ENCODE measurements at places on chromosomes 5 and 9.

DNA sequence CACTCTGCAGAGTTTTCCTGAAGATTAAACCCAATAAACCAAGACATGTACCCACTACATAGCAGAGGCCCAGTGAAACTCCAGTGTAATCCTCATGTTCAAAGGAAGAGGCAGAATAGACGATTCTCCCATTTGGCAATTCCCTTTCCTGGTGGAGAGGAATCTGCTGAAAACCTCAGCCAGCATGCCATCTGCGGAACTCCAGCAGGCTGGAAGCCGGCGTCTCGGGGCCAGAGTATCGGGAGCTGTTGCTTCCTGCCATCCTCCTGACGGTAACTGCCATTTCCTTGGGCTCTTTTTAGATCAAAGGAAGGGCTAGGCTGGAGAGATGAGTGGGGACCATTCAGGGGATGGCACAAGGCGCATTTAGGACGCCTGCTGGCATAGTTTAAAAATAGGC, 20.5 kb downstream of the NEURL1B start:
- DNase-seq = no peak

DNA sequence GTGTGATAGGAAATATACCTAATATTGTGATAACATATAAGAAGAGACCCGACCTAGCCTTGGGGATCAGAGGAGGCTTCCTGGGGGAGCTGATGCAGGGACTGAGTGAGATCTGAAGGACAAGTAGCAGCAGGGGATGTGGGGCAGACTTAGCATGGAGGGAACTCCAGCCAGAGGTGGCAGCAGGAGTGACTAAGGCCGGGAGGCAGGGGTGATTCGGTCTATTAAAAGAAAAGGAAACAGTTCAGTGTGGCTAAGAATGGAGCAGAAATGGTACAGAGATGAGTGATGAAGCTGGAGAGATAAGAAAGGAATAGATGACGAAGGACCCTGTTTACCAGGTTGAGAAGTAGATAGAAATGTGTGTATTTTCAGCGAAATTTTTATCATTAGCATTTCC, 408.8 kb downstream of the ENC1 start:
- DNase-seq = no peak

DNA sequence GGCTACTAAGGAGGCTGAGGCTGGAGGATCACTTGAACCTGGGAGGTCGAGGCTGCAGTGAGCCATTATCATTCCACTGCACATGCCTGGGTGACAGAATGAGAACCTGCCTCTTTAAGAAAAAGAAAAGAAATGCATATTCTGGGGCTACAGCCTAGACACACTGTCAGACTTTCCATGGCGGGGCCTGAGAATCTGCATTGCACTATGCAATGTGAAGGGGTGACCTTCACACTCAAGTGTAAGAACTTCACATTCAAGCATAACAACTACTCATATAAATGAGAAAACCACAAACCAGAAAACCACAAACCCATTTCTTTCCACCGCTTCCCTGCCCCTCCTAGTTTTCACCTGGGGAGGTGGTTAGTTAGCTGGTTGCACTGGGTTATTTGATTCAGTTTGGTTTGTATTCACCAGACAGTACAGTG, 18.0 kb upstream of the FBP2 start:
- peak; percentile 68 for DNase-seq

- no peak for DNase-seq
Observed at GRCh38 chr5:113187906-113188305, 211.3 kb downstream of the DCP2 start.

DNA sequence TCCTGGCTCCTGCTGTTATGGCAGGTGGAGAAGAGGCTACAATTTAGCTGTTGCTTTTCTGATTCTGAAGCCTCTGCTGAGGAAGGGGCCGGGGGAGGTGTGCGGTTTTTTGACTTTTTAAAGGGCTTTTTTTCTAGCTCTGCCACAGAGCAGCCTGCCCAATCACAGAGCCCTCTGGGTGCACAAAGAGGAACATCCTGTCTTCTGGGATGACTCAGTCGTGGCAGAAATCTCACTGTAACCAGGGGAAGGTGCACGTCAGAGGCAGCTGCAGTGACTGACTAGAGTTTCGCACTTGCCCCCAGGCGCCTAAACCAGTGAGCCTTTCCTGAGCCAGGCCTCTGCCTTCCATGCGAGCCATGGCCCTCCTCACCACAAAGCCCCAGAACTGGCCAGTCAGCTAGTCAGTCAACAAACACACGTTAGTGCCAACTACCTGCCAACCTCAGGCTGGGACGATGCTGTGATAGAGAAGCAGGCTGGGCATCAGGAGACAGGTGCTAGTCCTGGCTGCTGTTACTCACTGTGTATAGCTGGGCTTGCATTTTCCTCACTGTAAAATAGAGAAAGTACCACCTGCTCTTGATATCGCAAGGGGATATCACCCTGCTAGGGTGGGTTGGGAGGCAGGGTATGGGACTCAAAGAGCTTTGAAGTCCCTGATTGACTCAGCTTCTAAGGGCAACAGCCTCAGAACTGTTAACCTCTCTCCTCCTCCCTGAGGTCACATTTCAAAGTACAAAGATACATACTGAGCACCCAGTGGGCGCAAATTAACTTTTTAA, 2.2 kb downstream of the AKNA start:
- peak; percentile 88 for DNase-seq

DNA sequence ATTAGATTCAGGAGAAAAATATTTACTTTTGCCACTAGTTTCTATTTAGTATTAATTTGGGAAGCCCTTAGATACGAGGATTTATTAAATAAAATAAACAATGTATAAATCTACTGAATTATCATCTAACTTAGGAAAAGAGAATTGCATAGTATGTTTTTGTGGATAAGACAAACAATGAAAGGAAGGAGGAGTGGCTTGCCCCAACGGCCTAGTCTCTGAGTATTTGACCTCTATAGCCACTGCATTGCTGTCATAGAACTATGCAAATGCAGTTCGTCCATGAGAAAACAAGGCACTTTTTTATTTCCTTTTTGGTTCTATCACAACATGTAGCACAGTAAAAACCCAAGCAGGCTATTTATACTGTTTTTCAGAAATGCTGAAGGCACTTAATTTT, 321.2 kb upstream of the CCNH start:
- DNase-seq = no peak

- DNase-seq = no peak
Observed at GRCh38 chr9:121927081-121927480, 166.0 kb downstream of the TTLL11 start.

DNA sequence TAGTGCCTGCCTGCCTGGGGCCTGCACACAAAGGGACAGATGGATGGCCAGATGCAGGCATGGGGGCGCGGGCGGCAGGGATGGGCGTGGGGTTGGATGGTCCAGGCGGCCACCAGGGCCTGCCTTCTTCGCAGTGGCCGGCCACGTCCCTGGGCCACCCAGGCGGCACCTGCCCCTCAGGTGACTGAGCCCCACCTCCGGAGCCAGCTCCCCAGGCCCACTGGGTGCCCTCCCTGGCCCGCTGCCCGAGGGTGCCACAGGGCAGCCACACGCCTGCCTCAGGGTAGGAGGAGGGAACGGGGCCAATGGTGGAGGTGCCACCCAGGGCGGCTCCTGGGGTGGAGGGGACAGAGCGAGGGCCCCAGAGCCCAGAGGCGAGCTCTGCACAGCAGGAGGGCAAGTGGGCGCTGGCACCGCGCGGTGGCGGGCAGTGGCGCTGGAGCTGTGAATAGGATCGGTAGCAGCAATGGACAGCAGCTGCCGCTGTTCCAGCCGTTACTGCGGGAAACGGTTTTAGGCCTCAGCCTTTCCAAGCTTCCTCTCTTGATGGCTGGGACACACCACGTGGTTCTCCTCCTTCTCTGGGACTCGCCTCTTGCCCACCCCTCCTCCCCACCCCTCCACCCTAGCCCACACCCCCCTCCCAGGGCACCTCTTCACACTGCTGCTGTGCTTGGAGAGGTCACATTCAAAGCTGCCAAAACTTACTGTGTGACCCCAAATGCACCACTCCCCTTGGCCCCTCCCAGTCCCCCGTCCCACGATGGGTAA, 19.1 kb downstream of the LHX3 start:
- no peak for DNase-seq

- no peak for DNase-seq
Observed at GRCh38 chr9:98997604-98998003, 53.9 kb downstream of the COL15A1 start.

- DNase-seq = no peak
Observed at GRCh38 chr5:132183723-132184122, 43.9 kb downstream of the P4HA2 start.

DNA sequence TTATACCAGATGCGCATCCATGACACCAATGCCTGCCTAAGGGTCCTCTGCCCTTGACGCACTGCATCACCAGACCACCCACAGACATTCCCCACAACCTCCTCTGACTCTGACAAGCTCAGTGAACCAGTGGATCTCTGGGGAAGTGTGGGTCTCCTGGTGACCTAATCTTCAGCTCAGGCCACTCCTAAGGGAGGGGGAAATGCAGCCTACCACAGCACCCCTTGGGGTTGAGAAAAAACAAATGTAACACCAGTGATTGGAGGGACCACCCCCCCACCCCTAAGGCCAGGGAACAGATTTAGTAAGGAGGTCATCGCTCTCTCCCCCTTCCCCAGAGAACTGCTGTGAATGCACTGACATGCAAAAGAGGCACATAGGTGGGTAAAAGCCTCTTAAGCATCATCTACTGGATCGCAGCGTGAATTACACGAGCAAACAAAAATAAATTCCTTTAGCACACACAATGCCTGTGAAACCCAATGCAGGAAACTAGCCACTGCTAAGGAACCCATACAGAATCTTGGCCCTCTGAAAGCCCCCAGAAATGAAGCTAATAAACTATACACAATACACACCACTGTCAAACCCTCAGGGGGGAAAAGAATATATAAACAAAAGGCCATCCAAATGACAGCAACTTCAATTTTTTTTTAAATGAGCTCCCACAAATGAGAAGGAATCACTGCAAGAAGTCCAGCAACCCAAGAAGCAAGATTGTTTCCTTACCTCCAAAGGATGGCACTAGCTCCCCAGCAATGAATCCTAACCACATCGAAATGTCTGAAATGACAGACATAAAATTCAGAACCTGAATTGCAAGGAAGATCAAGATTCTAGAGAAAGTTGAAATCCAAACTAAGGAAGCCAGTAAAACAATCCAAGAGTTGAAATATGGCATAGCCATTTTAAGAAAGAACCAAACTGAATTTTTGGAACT, 513.7 kb upstream of the PTGER4 start:
- no peak for DNase-seq

DNA sequence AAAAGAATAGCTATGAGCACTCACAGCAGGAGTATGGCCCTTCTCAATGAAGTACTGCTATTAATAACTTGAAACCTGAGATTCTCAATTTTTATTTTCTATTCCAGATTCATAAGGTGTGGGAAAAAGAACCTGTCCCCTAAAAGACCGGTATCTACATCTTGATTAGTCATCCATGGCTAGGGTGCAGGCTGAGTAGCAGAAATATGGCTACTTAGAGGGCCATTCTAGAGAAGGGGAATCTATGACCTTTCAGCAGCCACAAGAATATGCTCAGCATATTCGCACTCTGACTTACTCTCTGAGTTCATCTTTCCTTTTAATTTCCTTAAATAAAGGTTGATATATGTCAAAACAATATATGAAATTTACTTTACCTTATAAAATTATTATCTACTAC, 27.7 kb downstream of the WDR36 start:
- DNase-seq = no peak

DNA sequence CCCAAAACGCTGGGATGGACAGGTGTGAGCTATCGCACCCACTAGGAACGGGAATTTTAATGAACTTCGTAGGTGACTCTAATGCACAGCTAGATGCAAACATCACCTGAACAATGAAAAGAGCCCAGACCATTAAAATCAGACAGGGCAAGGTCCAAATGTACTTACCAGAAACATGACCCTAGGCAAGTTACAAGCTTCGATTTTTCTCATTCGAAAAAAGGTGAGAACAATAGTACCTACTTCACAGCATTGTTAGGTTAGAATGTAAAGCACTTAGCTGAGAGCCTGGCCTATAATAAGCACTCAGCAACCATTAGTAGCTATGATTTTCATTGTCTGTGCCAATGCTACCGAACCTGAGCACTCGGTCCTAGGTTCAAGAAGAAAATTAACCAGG, 5.8 kb upstream of the KLHL3 start:
- no peak for DNase-seq

- no peak for DNase-seq
Observed at GRCh38 chr5:33649549-33650482, 209.1 kb downstream of the TARS1 start.

DNA sequence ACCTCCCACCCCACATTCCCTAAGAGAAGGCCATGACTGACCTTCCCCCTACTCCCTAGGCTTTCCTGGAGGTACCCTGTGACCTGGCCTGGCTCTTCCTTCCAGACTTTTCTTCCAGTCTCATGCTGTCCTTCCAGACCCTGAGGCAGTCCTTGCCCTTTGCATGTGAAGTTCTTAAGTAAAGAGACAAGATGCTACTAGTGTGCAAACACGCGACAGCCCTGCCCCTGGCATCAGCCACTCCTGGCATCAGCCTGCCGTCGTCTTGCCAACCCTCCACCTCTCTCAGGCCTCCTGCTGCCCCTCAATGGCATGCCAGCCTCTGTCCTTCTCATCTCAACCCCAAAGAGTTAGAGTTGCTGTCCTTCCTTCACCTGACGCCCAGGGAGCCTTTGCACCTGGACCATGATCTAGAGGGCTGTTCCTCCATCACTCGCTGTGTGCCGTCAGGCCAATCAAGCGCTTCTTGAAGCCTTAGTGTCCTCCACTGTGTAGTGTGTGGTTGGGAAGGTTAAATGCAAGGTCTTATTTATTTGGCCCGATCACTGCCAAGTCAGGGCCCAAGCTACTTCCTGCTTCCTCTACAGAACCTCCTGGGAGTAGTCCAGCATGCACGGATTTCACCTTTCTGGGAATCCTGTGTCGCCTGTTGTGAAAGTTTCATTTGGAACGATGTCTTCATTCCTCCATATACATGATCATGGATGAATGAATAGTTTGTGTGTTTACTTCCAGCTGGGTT, 61.9 kb downstream of the WWC1 start:
- no peak for DNase-seq

All from activated CD8-positive, alpha-beta memory T cell treated with anti-CD3 and anti-CD28 coated beads, Interleukin-2, amount 50 U/mL, for 48 hours (primary cell).